ENCODE measurements at places on chromosomes 2 and 18. TPM values are rescaled to one million over a fixed set of nuclear protein-coding genes. Genes with fewer than 3 reads are reported as not detected.

DNA sequence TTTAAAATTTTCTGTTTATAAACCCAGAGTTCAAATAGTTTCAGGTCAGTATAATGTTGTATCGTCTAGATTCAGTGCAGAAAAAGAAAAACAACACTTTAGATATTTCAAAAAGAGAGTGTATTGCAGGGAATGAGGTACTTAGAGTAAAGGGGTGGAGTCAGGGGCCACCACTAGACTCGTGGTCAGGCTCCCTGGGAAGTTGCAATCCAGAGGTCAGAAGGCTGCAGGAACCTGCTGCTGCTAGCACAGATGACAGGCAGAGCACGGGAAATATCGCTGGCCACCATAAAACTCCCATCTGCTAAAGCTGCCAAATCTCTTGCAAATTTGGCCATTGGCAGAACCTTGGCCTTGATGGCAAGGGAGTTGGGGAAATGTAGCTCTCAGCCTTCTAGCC, 64.6 kb downstream of the THNSL2 start:
- no peak for DNase-seq
- no peaks in the 10 kb centered on the region for H3K4me1 ChIP-seq
- no peaks in the 10 kb centered on the region for H3K27me3 ChIP-seq
- no peaks in the 10 kb centered on the region for H3K36me3 ChIP-seq

ANKRD62 gene
- not detected for total RNA-seq

RGPD4 gene
- total RNA-seq: not detected

DNA sequence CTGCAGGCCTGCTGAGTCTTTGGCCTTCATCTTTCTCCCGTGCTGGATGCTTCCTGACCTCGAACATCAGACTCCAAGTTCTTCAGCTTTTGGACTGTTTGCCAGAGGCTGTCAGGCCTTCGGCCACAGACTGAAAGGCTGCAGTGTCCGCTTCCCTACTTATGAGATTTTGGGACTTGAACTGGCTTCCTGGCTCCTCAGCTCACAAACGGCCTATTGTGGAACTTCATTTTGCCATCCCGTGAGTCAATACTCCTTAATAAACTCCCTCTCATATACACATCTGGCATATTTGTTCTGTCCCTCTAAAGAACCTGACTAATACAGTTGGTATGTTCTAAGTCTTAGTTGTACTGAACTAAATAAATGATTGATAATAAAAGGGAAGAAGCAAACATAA, 702.8 kb upstream of the LINC00305 start:
- no peaks in the 10 kb centered on the region for H3K4me1 ChIP-seq
- H3K27ac ChIP-seq: no peak overlapping the region
- no peak for DNase-seq
- no peaks in the 10 kb centered on the region for H3K36me3 ChIP-seq

DNA sequence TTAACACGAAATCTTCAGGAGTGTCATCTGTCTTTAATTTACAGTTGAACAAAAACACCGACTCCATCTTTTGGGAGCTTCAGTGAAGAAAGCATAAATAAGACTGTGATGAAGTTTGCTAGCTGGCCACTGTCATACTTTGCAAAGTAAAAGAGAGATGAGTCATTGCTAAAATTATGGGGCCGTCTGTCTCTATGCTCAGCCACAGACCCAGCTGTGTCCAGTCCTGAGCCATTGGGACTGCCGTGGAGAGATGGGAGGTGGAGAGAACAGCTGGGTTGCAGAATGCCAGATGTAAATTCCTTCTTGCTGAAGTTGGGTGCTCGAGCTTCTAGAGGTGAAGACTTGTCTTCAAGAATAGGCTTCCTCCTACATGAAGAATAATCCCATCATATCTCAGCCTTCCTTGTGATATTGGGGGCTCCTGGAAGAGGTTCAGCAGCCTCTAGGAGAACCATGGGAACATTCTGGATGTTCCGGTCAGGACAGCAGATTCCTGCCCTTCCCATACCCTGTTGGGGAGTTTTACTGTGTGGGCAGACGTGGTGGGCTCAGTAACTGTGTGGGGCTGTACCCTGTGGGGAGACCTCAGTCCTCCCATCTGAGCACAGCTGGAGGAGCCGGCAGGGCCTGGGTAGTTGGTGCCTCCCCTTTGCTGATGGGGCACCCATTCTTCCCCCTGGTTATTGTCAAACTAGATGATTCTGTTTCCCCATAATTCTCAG, 71.1 kb downstream of the LDLRAD4 start:
- H3K27me3 ChIP-seq: no peaks in the 10 kb centered on the region
- H3K4me1 ChIP-seq: no peaks in the 10 kb centered on the region
- no peaks in the 10 kb centered on the region for H3K36me3 ChIP-seq
- DNase-seq: no peak

- no peaks in the 10 kb centered on the region for H3K4me1 ChIP-seq
- H3K36me3 ChIP-seq: no peaks in the 10 kb centered on the region
- no peak overlapping the region for H3K27ac ChIP-seq
- H3K27me3 ChIP-seq: no peaks in the 10 kb centered on the region
These were observed 264.7 kb downstream of the PAX3 start for GRCh38 chr2:222034058-222034457.

GRCh38 chr2:54212456-54212855, 43.6 kb downstream of the TSPYL6 start:
- DNase-seq: no peak
- H3K27me3 ChIP-seq: no peaks in the 10 kb centered on the region
- H3K4me1 ChIP-seq: peaks cover 17% of the 10 kb centered on the region
- H3K36me3 ChIP-seq: no peaks in the 10 kb centered on the region
- no peak overlapping the region for H3K4me3 ChIP-seq
- H3K27ac ChIP-seq: peak overlapping the region; percentile 28

SH2D6 gene
- not detected for total RNA-seq

- H3K36me3 ChIP-seq: no peaks in the 10 kb centered on the region
- no peaks in the 10 kb centered on the region for H3K4me1 ChIP-seq
- no peak overlapping the region for H3K4me3 ChIP-seq
- H3K27ac ChIP-seq: no peak overlapping the region
- DNase-seq: no peak
- no peaks in the 10 kb centered on the region for H3K27me3 ChIP-seq
These were observed 31.5 kb downstream of the B4GALT6 start for GRCh38 chr18:31652877-31653276.
